ENCODE measurements at places on chromosomes 5 and 9.

DNA sequence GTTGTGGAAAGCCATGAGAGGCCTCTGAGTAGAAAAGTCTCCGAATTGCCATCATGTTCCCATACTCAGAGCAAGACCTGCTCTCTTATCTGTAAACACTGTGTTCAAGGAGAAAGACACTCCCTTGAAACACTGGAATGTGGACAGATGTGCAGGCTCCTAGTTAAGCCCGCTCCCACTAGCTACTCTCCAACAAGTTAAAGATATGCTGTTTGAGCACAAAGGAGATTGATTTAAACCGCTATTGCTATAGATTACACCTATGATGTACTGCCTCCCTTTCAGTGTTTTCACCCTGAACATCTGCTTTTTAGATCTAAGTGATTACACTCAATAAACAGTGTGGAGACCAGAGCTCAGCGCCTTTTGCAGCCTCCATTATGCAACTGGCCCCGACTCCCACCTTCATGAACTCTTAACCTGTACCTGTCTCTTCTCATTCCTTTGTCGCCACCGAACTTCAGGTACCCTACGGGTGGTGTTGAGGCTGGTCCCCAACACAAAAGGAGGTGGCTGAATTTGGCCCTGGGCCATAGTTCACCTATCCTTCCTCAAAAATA, 47.5 kb downstream of the TMEM245 start:
- no peak for DNase-seq

- DNase-seq = no peak
Measured at GRCh38 chr9:77019926-77020412, 514 bp downstream of the FOXB2 start.

DNA sequence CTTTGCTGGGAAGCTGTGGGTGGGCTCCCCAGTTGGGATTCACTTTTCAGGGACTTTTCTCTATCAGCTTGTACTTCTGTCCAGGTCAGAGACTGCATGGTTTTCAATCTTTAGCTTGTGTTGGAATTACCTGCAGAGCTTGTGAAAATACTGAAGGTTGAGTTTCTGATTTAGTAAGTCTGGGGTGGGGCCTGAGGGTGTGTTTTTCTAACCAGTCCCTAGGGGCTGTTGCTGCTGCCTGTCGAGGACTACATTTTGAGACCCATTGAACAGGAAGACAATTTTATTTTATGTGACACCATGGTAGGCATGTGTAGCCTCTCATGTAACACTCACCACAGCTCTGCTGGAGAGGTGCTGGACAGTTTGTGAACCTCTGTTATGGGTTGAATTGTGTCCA, 14.7 kb upstream of the MLANA start:
- no peak for DNase-seq

DNA sequence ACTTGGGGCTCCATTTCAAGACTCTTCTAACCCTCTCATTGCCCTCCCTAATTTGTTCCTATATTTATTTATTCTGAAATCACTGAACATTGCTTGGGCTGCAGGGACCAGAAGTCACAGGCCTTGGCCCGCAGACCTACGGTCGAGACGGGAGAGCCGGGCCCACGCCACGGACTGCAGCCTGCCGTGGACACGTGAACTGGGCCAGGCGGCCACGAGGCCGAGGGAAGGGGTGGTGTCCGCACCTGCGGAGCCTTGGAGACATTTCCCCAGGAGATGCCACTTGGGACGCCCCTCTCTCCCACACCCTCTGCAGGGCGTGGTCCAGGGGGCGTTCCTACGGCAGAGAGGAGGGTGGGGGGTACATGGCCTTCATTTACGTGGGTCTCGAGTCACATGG, 463.9 kb downstream of the ICE1 start:
- DNase-seq = no peak

- DNase-seq = no peak
Measured at GRCh38 chr9:134062461-134063087, 5.3 kb downstream of the BRD3 start.

DNA sequence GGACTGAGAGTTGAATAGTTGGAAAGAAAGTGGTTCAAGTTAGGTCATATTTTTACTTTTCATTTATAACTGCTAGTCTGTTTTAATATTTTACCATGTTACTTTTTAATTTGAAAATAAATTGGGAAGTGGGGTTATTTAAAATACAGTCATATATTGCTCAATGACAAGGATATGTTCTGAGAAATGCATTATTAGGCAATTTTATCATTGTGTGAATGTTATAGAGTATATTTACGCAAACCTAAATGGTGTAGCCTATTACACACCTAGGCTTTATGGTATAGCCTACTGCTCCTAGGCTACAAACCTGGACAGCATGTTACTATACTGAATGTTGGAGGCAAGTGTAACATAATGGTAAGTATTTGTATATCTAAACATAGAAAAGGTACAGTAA, 5.2 kb downstream of the CCDC152 start:
- no peak for DNase-seq

DNA sequence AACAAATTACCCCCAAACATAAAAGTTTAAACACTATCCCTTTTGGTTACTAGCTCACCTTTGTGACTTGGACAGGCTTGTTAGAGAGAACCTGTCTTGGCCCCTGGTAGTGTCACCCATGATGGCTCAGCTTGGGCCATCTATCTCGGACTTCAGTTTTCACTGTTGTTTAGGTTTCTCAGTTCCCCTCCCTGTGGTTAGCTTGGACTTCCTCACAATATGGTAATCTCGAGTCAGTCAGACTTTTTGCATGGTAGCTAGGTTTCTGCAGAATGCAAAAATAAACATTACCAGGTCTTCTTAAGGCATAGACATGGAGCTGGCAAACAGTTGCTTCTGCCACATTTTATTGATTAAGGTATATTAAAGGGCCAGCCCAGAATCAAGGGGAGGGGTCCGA, 324.3 kb upstream of the RORB start:
- DNase-seq = no peak

DNA sequence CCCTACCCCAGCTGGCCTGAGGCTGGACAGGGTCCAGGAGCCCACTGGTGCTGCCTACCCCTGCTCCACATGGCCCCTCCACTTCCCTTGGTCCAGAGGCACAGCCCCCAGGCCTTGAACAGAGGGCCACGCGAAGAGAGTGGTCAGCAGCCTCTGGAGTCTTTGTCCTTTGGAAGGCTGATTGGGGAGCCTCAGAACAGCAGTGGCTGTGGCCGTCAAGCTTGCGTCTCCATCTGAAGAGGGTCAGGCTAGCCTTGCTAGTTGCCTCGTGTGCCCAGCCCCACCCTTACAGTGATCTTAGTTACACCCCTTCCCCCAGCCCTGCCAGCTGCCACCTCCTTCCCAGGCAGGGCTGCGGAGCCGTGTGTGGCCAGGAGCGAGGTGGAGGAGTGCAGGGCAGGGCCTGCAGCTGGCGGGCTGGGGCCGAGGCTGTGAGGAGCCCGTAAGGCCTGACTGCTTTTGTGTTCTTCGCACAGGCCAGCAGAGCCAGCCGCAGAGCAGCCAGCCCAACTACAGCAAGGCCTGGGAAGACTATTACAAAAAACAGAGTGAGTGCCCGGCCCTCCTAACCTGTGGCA, 30.1 kb upstream of the PRDM12 start:
- no peak for DNase-seq

DNA sequence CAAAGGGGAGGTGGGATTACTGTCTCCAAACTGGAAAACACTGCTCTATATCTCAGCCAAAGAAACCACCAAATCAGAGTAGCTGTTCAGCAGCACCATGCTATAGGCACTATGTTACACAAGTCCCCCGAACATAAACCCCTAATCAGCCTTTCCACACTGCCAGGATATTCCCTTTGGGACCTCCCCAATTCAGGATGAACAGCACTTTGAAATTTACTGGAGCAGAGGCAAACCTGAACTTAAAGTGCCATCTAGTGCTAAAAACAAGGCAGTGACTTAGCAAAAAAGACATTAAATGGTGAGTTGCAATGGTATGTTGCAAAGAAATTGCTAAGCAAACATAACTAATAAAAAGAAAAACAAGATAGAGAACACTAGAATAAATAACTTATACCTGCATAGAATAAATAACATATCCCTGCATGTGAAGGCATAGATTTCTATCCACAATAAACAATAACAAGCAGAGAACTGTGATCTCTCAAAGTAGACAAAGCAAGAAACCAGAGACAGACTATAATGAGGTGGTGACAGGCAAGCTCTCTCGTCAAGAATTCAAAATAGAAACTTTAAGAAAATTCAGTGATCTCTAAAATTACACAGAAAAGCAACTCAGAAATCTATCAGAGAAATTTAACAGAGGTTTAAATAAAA, 584.4 kb upstream of the ACO1 start:
- DNase-seq = peak; percentile 48

DNA sequence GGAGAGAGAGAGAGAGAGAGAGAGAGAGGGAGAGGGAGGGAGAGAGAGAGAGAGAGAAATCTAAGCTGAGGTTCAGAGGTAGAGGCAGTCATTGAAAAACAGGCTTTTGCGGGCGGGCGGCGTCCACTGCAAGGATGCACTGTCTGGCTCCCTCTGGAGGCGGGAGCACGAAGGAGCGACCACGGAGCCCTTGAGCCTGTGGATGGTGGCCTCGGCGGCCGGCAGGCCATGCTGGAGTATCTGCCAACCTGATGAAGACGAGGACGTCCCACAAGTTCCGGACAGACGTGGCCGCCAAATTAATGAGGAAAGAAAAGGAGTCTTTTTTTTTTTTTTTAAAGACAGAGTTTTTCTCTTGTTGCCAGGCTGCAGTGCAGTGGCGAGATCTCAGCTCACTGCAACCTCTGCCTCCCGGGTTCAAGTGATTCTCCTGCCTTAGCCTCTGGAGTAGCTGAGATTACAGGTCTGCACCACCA, 2.2 kb upstream of the CCDC125 start:
- DNase-seq = peak; percentile 13

- no peak for DNase-seq
Measured at GRCh38 chr5:39713250-39713916, 288.6 kb upstream of the DAB2 start.
